ENCODE measurements at places on chromosomes 16 and 17. TPM values are rescaled to one million over a fixed set of nuclear protein-coding genes. Genes with fewer than 3 reads are reported as not detected.

DNA sequence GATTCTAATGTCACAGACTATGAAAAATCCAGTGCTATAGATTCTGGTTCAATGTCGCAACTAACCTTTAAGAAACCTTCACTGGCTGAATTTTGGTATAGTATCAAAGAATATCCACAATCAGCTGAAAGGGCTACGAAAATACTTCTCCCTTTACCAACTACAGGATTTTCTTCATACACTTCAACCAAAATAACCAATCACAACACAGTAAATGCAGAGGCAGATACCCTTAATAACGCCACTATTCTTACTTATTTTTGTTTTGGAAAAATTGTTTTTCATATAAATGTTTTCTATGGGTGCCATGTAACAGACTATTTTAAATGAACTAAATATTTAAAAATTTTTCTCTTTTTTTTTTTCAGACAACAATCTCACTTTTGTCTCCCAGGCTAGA lies 48.9 kb upstream of the TRAP1 start:
- H3K4me3 ChIP-seq = no peak overlapping the region
- no peak overlapping the region for H3K27ac ChIP-seq
- DNase-seq = no peak
- no peaks in the 10 kb centered on the region for H3K4me1 ChIP-seq
- peaks cover 18% of the 10 kb centered on the region for H3K36me3 ChIP-seq

GRCh38 chr16:82395212-82395611 lies 225.2 kb upstream of the MPHOSPH6 start:
- no peak for DNase-seq
- H3K4me1 ChIP-seq = no peaks in the 10 kb centered on the region
- H3K4me3 ChIP-seq = no peak overlapping the region
- H3K27me3 ChIP-seq = no peaks in the 10 kb centered on the region
- H3K36me3 ChIP-seq = no peaks in the 10 kb centered on the region

- no peak overlapping the region for H3K27ac ChIP-seq
- DNase-seq = no peak
- peaks cover 11% of the 10 kb centered on the region for H3K4me1 ChIP-seq
- H3K36me3 ChIP-seq = no peaks in the 10 kb centered on the region
- H3K27me3 ChIP-seq = no peaks in the 10 kb centered on the region
These were observed 3.2 kb downstream of the ANKRD13B start for GRCh38 chr17:29595943-29596774.

DNA sequence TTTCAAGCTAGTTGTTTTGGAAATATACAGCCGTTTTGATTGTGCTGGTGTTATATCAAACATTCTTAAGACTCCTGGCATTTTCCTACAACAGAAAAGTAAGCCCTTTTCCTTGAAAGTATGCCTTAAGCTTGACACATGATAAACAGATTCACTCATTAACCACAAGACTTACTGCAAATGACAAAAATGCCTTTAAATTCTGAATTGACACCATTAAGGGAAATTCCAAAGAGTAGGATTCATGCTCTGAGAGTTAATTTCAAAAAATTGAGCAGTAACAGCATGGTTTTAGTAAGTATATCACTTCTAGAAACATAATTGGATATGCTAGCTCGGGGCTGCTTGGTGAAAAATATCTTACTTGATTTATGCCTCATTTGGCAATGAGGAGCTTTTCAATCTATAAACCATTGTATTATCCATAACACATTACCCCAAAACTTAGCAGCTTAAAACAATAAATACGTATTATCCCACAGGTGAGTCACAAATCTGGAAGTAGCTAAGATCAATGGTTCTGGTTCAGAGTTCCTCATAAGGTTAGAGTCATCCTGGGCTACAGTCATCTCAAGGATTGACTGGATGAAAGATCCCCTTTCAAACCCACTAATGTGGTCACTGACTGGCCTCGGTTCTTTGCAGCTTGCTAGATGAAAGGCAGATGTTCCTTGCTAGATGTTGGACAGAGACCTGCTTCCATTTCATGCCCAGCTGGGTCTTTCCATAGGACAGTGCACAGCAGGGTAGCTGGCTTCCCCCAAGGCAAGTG lies 8.2 kb upstream of the PHAF1 start:
- DNase-seq = peak; percentile 79
- H3K27me3 ChIP-seq = no peaks in the 10 kb centered on the region
- no peak overlapping the region for H3K4me3 ChIP-seq
- H3K27ac ChIP-seq = no peak overlapping the region
- peaks cover 4% of the 10 kb centered on the region for H3K4me1 ChIP-seq

DNA sequence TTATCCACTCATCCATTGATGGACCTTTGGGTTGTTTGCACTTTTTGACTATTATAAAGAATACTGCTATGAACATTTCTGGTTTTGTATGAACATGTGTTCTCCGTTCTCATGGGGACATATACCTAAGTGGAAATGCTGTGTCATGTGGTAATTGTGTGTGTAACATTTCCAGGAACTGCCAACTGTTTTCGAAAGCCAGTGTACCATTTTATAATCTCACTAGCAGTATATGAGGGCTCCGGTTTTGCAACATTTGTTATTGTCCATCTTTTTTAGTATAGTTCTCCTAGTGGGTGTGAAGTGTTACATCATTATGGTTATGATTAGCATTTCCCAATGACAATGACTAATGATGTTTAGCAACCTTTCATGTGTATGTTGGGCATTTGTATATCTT lies 5.1 kb upstream of the TRIM25 start:
- H3K27me3 ChIP-seq = no peaks in the 10 kb centered on the region
- DNase-seq = peak; percentile 28
- H3K27ac ChIP-seq = no peak overlapping the region
- peaks cover 2% of the 10 kb centered on the region for H3K4me1 ChIP-seq
- H3K36me3 ChIP-seq = no peaks in the 10 kb centered on the region

GRCh38 chr16:4677390-4677789 lies 16.0 kb upstream of the NUDT16L1 start:
- no peaks in the 10 kb centered on the region for H3K27me3 ChIP-seq
- H3K36me3 ChIP-seq = peaks cover 17% of the 10 kb centered on the region

GRCh38 chr16:87360862-87361610 lies 22.5 kb downstream of the FBXO31 start:
- H3K4me1 ChIP-seq = peaks cover 7% of the 10 kb centered on the region
- H3K27ac ChIP-seq = no peak overlapping the region
- H3K36me3 ChIP-seq = peaks cover 10% of the 10 kb centered on the region
- no peak for DNase-seq
- H3K27me3 ChIP-seq = no peaks in the 10 kb centered on the region
- no peak overlapping the region for H3K4me3 ChIP-seq

- no peaks in the 10 kb centered on the region for H3K4me1 ChIP-seq
- H3K4me3 ChIP-seq = no peak overlapping the region
- no peak overlapping the region for H3K27ac ChIP-seq
These were observed 49.8 kb downstream of the CDH1 start for GRCh38 chr16:68786685-68787418.

ARL5C gene
- total RNA-seq = not detected

ZG16 gene
- not detected for total RNA-seq

TBC1D3E gene
- total RNA-seq = not detected

CA5A gene
- not detected for total RNA-seq

TMEM92 gene
- total RNA-seq = not detected

SLC5A11 gene
- total RNA-seq = under 0.01 TPM

SDR42E2 gene
- not detected for total RNA-seq
